ENCODE measurements at places on chromosomes 7 and 10.
A peak's percentile ranks its signal among the peaks of the same experiment; 100 is the strongest.

- H3K27ac ChIP-seq = no peak overlapping the region
- H3K36me3 ChIP-seq = no peaks in the 10 kb centered on the region
- no peak for DNase-seq
- H3K27me3 ChIP-seq = no peaks in the 10 kb centered on the region
- H3K4me3 ChIP-seq = no peak overlapping the region
These were observed 78.2 kb downstream of the RAB11FIP2 start for GRCh38 chr10:117968354-117969182.

DNA sequence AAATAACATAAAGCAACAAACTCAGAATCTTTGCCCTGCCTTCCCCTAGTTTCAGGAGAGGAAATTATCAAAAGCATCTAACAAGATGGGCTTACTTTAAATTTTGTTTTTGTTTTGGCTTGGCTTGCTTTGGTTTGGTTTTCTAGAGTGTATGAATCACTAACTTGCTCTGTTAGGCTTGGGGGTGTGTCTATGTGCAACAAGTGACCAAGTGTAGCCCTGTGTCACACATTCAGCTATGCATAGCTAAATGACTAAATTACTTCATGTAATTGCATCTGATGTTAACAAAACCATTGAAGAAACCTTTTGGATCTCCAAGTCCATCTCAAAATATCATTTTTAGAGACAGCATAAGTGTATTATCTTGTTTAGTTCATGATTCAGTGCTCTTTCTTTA is 251.0 kb downstream of the TFEC start:
- no peaks in the 10 kb centered on the region for H3K27me3 ChIP-seq
- H3K4me1 ChIP-seq = peaks cover 4% of the 10 kb centered on the region
- no peak overlapping the region for H3K27ac ChIP-seq
- no peak for DNase-seq
- no peak overlapping the region for H3K4me3 ChIP-seq

DNA sequence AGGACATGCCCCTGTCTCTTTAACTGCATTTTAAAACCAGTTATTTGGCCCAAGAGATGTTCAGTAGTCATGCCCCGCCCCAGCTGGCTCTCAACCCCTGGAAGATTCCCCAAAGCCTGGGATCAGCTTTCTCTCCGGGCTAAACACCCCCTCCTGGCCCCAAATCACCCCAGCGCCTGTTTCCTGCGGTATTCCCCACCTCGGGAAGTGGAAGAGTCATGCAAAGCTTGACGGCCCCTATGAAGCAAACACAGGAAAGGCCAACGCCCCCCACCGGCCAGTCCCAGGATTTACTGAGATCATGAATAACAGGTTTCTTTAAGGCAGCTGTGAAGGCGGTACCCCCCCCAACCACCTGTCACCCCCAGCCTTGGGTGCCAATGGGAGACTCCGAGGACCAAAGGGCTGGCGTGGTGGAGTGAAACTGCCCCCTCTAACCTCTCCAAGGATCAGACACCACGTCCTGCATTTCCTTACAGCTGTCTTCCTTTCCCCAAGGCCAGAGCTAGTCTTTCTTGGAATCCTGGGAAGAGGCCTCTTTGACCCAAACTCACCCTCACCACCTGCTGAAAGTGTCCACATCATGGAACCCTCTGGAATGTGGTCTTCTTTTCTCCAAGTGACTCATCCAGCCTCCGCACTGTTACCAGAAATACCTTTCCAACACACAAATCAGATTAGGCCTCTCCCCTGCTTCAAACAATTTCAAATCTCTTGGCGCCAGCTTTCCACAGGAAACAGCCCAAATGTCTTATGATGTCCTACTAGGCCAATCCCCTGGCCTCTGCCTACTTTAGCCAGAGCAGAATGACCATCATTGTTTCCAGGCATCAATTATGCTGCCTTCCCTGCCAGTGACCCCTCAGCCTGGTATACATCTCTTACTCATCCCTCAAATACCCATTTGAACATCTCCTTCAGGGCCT is 301.5 kb downstream of the ZEB1 start:
- H3K27me3 ChIP-seq = no peaks in the 10 kb centered on the region
- H3K27ac ChIP-seq = no peak overlapping the region
- no peaks in the 10 kb centered on the region for H3K36me3 ChIP-seq
- no peak overlapping the region for H3K4me3 ChIP-seq
- DNase-seq = peak; percentile 76

- H3K36me3 ChIP-seq = no peaks in the 10 kb centered on the region
- no peaks in the 10 kb centered on the region for H3K27me3 ChIP-seq
- H3K27ac ChIP-seq = no peak overlapping the region
- DNase-seq = no peak
- no peaks in the 10 kb centered on the region for H3K4me1 ChIP-seq
These were observed 18.5 kb downstream of the PRKCQ start for GRCh38 chr10:6561552-6561951.

DNA sequence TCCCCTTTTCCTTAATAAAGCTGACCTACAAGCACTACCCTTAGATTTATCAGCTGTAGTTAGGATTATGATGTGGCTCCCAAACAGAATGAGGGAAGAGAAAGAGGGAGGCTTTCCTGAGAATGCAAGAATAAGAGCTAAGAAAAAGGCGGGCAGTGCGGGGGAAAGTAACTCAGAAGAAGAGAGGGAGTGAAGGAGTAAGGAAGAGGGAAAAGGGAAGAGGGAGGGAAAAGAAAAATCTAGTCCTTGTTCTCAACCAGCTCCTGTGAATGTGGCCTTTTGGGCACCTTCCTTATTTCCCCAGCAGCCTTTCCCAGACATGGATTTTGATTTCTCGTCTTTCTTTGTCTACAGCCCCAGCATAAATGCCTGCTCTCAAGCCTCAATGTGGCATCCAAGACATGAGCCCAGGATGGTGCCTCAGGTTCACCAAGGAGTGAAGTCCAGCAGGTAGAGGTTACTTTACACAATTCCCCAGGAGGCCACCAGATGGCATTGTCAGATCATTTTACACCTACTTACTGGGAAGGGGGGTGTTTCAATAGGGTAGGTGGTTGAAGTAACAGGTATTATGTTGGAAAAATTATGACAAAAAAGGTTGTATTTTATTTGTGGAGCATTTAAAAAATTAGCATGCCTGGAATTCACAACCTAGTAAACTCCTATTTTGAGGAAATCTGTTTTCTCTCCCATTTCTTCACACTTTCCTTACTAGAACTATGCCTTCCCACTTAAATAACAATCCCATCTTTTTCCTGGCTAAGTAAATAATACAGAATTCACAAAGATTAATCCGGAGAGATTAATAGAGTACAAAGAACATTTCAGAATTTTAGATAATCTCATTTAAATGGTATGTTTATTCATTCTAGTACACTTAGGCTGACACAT is 106.5 kb downstream of the HTR7 start:
- DNase-seq = no peak
- no peaks in the 10 kb centered on the region for H3K4me1 ChIP-seq
- no peak overlapping the region for H3K27ac ChIP-seq
- no peaks in the 10 kb centered on the region for H3K36me3 ChIP-seq
- H3K27me3 ChIP-seq = no peaks in the 10 kb centered on the region

DNA sequence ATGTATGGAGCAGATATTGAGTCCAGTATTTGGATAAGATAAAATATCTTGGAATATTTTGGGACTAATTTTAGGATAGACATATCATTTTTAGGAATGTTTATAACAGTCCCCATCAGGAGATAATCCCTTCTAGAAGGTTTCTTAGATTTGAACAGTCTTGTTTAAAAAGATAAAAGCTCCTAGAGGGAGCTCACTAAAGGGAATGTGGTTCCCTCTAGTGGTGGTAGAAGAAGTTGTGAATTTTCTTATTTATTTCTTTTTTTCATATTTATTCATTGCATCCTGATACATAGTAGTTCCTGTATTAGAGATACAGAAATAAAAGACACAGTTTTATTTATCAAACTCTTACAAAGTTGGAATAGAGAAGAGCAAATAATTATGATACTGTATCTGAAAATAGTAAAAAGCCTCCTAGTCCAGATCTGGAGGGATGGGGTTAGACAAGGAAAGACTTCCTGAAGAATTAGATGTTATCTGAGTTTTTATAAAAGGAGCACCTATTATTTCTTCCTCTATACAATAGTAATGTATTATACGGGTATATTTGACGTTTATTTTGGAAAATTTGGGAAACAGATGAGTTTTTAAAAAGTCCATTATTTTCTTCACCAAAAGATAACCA is 24.5 kb upstream of the KLF14 start:
- no peak for DNase-seq
- H3K27ac ChIP-seq = no peak overlapping the region
- no peak overlapping the region for H3K4me3 ChIP-seq

DNA sequence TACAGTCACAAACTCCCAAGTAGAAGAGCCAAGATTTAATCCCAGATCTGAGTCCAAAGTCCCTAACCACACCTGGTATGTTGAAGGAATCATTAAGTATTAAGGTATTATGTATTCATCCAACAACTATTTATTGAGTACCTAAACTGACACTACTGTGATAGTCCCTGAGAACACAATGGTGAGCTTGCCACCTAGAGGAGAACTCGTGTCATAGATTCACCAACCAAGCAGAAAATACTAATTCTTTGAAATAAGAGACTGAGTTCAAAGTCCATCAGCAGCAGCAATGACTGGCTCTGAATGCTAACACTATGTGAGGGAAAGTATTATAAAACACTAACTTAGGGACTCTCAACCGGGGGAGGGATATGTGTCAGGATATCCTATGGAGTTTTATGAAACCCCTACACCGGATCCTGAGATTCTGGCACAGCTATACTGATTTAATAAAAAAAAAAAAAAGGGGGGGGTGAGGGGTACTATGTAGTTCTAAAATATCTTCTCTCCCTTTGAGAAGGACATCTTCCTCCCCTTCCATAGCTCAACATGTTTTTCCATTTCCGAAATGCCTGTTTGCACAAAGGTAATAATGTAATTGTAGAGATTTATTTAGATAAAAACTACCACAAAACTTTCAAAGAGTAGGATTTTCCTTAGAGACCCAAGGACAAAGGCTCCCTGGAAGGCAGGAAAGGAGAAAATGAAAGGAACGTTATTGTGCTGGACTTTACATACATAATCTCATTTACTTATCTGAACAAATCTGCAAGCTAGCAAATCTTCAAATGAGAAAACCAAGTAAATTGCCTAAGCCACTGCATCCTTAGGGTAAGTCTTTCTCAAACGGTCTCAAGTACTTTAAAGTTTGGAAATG is 1.6 kb downstream of the NCOA4 start:
- no peak for DNase-seq
- H3K27me3 ChIP-seq = no peaks in the 10 kb centered on the region
- no peaks in the 10 kb centered on the region for H3K4me1 ChIP-seq
- H3K36me3 ChIP-seq = no peaks in the 10 kb centered on the region

DNA sequence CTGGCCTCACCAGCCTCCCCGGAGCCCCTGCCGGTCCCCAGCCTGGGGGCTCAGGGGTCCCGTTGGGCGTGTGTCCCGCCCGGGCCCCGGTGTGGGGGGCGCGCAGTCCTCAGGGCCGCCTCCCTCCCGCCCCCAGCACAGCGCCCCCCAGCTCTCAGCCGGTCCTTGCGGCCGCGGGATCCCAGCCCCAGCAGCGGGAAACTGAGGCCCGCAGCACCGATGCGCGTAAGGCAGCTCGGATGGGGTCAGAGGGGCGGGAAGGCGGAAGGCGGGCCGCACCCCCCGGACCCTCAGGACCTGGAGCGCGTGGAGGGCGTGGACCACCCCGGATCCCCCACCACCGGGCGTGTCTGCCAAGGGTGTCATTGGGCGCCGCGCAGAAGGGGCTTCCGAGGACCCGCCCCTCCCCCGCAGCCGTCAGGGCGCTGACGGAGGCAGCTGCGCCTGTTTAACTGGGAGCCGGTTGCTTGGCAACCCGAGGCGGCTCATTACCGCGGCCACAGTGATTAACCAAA is 14.9 kb downstream of the UNCX start:
- H3K27me3 ChIP-seq = peaks cover 51% of the 10 kb centered on the region
- no peak for DNase-seq
- no peaks in the 10 kb centered on the region for H3K36me3 ChIP-seq
- H3K27ac ChIP-seq = no peak overlapping the region

GRCh38 chr7:100604976-100605911 is 3.1 kb downstream of the PCOLCE start:
- peak overlapping the region; percentile 88 for H3K27ac ChIP-seq
- no peaks in the 10 kb centered on the region for H3K27me3 ChIP-seq
- H3K4me3 ChIP-seq = peak overlapping the region; percentile 89
- H3K36me3 ChIP-seq = no peaks in the 10 kb centered on the region
- H3K4me1 ChIP-seq = no peaks in the 10 kb centered on the region

DNA sequence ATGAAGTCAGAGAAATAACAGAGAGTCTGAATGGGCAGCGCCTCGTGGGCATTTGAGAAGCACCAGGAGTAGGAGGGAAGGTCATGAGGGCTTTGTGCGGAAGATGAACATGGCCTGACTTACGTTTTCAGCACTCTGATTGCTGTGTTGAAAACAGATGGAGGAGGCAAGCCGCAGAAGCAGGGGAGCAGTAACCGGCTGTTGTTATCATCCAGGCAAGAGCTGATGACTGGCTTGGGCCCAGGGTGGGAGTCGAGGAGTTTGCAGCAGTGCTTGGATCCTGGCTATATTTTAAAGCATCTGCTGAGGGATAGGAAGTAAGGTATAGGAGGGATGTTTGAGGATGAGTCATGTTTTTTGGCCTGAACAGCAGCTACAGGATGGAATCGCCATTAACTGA is 12.7 kb upstream of the PDLIM1 start:
- no peak overlapping the region for H3K27ac ChIP-seq
- no peaks in the 10 kb centered on the region for H3K4me1 ChIP-seq
- no peak for DNase-seq
- no peaks in the 10 kb centered on the region for H3K36me3 ChIP-seq

GRCh38 chr10:107033799-107034422 is 130.6 kb downstream of the SORCS1 start:
- no peaks in the 10 kb centered on the region for H3K36me3 ChIP-seq
- no peak for DNase-seq
- no peaks in the 10 kb centered on the region for H3K4me1 ChIP-seq
- no peaks in the 10 kb centered on the region for H3K27me3 ChIP-seq

- no peak for DNase-seq
- H3K36me3 ChIP-seq = no peaks in the 10 kb centered on the region
- no peaks in the 10 kb centered on the region for H3K4me1 ChIP-seq
- H3K27ac ChIP-seq = no peak overlapping the region
- no peaks in the 10 kb centered on the region for H3K27me3 ChIP-seq
- no peak overlapping the region for H3K4me3 ChIP-seq
These were observed 238.5 kb upstream of the GALNT17 start for GRCh38 chr7:70893422-70893821.

DNA sequence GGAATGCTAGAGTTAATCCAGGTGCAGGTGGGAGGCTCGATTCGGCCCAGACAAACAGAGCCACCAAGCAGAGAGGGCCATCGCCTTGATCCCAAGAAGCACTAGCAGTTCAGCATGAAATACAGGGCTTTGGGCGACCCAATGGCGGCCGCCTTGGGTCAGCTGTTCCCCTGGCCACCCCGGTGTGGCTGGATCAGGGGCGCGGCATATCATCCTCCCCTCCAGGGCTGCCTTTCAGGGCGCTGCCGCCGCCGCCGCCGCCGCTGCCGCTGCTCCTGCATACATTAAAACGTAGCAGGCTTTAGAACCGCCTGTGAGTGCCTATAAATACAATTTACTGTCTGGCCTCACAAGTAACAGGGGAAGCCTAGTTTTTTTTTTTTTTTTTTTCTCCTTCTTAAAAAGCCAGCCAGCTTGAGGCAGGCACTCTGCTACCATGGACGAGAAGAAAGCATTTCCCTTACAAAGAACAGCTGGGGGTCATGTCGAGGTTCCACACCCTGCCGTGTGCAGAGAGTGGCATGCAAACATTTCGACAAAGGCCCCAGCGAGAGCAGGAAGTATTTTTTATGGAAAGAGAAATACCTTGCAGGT is 57.7 kb upstream of the EFCAB10 start:
- DNase-seq = no peak
- no peak overlapping the region for H3K27ac ChIP-seq
- no peaks in the 10 kb centered on the region for H3K27me3 ChIP-seq
- H3K36me3 ChIP-seq = peaks cover 42% of the 10 kb centered on the region
- H3K4me3 ChIP-seq = no peak overlapping the region

GRCh38 chr7:133452577-133452976 is 199.7 kb downstream of the EXOC4 start:
- H3K27ac ChIP-seq = no peak overlapping the region
- no peak overlapping the region for H3K4me3 ChIP-seq
- no peaks in the 10 kb centered on the region for H3K4me1 ChIP-seq
- no peak for DNase-seq
- no peaks in the 10 kb centered on the region for H3K36me3 ChIP-seq
